ENCODE measurements at places on chromosomes 1 and 21.

- no peak for DNase-seq
Observed at GRCh38 chr1:21339356-21340229, 49.3 kb upstream of the ECE1 start.

DNA sequence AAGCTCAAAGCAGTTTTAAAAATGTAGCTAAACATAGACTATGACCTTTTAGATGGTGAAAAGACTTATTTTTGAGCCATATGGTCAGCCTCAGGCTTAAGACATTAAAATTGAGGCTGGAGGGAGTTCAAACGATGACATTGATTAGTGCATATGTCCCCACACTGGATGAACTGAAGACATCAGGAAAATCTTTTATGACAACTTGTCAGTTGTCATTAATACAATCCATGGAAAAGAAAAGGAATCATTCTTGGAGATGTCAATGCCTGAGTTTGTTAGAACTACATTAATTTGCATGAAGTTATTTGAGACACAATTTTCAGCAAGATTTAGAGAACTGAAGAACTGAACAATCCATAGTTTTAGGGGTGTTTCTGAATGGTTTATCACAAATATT lies 349.9 kb downstream of the COL11A1 start:
- DNase-seq = no peak

DNA sequence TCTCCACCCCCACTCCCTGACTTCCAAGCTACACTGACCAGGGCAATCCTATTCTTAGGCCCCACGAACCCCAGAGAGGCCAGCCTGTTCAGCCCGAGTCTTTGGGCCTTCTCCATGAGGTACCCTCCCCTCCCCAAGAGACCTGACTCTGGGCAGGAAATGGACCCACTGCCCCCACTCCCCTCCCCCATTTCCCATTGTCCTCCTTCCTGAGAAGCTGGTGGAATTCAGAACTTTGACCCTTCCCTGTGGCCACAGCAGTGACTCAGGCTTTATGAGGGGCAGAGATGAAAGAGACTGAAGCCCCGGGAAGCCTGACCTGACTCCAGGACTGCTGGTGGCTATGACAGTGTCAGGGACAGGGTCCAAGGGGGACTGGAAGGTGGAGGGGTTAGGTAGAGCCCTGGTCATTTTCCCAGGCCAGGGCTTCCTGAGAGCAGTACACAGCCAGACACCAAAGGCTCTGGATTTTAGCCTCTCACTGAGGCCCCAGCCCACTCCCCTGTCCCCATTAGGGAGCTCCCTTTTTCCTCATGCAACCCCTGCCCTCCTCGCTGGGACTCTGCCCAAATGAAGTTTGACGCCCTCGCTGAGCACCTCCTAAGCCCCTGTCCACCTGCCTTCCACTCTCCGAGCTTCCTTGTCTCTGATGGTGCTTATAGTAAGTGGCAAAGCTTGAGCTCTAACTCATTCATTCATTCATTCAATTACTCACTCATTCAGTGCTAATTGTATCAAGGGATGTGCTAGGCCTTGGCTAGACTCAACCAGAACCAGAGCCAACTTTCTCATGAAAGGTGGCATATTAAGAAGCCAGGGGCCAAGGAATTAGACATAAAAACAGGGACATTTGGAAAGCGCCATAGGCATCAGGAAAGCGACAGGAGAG lies 3.0 kb downstream of the CRYBG2 start:
- no peak for DNase-seq

- DNase-seq = no peak
Observed at GRCh38 chr1:181133969-181134418, 45.5 kb downstream of the IER5 start.

DNA sequence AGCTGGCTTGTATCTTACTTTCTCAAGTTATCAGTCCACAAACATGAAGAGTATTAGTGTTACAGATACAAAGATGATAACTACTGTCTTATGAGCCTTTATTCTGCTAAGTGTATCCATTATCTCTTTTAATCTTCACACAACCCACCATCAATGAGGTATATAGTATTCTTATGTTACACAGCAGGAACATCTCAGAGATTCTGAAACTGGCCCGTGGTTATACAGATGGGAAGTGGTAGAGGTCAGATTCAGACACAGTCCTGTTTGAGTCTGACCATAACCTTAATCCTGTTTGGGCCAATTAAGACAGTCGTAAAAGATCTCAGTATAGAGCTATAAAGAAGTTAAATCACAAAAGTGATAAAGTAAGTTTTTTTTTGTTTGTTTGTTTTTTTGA lies 5.1 kb upstream of the TMEM269 start:
- DNase-seq = no peak

DNA sequence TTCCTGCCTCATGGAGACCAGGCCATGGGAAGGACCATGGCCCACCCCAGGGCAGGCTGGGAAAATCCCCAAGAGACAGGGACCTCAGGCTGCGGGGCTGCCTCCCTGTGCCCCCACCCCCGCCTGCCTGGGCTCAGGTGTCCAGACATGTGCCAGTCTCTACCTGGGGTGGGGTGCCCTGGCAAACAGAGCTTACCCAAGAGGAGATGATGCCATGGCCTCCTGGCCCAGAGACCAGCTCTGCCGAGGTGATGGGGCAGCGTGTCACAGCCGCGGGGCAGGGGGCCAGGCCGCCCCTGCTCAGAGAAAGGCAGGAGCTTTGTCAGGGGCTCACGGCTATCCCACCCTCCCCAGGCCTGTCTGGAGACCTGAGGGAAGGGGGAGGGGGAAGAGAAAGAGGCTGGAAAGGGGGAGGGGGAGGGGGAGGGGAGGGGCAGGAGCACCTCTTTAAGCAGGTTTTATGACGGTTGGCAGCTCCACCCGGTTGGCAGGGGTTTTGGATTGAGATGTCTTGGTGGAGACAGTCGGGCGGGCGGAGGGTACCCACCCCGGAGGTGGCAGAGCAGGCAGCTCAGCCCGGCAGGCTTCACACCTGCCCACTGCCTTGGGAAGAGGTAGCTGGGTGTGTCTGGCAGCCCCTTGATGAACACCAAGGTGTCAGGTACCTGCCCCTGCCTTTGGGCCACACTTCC lies 101.5 kb upstream of the IFFO2 start:
- no peak for DNase-seq

- DNase-seq = no peak
Observed at GRCh38 chr1:187715483-187715882, 886.7 kb downstream of the PLA2G4A start.

- no peak for DNase-seq
Observed at GRCh38 chr1:212497553-212497952, 64.8 kb downstream of the NENF start.

- no peak for DNase-seq
Observed at GRCh38 chr1:118123116-118123839, 61.8 kb downstream of the SPAG17 start.

DNA sequence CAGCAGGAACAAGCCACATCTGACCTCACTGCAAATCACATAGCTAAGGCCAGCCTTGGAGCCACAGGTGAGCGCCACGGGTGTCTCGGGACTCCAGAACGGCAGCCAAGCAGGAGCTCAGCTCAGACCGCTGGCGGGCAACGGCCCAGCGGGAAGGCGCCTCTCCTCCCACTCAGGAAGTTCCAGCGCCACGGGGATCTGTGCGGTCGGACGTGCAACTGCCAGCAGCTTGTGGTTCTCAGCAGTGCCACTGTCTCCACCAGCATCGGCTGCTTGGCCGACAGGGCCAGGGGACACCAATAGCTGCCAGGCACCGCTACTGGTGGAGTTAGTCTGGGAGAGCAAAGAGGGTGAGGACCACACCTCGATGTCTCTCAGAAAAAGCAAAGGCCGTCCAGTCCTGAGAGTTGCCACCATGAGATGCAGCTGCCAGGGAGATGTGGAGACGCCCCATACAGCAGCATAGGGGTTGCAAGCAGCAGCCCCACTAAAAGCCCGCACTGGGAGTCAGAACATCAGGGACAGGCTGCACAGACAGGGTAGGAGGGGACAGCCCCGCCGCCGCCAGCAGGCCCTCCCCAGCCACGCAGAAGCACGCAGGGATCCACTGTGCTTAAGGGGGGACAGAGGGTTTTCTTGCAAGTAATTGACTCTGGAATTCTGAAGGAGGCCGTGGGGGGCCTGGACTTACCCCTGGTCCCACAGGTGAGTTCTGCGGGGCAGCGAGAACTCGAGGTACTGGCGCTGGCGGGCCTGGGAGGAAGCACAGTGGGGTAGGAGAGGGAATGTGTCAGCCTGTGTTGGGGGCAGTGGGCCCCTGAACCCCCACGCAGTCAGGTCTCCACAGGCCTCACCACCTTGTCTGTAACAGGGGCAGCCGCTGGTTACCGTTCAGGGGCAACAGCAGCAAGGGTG lies 83.5 kb downstream of the NPHP4 start:
- DNase-seq = no peak

DNA sequence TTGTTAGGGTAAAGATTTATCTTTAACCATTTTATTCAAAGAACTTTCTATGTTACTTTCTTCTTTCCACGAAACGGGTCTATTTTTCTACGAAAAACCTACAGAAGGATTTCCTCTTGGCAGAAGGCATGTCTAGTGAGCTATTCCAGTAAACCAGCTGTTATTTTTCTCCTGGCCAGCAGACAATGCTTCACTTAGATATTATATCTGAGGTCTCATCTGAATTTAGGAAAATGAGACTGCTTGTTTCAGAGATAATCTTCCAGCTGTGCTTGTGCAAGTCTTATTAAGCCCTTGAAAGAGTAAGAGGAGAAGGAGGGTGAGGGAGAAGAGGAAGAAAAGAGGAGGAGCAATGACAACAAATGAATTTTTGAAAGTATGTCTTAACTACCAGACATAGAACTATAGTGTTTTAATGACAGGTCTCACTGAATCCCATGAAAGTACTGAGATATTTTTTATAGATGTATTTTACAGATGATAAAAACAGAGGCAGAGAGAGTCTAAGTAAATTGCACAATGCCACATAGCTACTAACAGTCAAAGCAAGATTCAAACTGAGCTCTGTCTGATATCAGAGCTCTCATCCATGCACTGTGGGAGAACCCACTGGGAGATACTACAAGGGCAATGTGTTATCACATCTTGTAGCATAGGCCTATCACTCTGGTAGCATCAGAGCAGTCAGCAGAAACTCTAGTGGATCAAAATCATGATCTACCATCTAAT lies 54.6 kb upstream of the SAMSN1 start:
- no peak for DNase-seq

DNA sequence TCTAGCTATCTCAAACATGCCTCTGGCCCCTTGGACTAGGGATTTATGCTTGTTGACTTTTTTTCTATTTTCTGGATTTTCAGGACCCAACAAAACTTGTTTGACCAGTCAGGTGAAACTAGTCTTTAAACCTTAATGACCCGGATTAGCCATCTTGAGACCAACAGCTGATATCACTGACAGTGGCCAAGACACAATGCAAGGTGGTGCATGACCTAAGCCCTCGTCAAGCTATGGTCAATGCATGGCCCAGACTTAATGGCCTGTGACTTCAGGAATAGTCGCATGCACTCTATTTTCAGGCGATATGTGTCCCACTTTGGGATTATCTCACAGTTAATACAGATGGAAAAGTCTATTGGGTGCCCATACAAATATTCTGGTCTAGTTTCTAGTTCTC lies 190.4 kb downstream of the ZBTB18 start:
- no peak for DNase-seq

GRCh38 chr1:215022741-215023141 lies 59.8 kb upstream of the KCNK2 start:
- no peak for DNase-seq

- no peak for DNase-seq
Observed at GRCh38 chr21:42614396-42614795, 39.0 kb upstream of the PDE9A start.

- DNase-seq = no peak
Observed at GRCh38 chr1:116208136-116208535, 96.9 kb downstream of the MAB21L3 start.

GRCh38 chr1:8754247-8754650 lies 63.2 kb downstream of the RERE start:
- no peak for DNase-seq

DNA sequence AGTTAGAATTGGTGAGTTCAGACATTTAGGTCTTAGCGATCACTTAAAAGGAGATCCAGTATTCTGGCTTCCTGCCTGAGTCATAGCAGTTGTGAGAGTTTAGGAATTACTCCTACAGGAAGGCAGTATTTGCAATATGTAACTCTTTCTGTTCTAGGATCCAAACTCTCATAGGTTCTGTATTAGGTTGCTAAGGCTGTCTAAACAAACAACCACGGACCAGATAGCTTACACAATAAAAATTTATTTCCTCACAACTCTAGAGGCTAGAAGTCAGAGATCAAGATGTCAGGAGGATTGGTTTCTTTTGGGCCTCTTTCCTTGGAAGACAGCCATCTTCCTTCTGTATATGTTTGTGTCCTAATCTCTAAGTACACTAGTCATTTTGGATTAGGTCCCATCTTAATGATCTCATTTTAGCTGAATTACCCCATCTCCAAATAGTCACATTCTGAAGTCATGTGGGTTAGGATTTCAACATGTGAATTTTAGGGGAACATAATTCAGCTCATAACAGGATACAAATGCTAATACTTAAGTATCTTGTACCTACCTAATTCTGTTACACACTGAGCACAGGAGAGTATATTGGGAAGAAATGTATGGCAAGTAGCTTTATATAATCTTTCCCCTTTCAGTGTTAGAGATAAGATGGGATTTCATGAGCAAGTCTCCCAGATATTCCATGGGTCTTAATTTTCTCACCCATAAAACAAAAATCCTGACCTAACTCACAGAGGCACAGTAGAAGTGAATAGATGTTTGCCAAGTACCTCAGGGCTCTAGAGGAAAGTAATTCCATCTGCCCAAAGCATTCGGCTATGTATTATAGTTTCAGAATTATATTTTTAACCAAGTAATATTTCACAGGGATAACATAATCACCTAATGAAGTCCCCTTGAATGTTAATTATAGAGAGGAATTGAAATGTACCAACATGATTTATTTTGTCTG lies 144.4 kb downstream of the PTBP2 start:
- no peak for DNase-seq

- no peak for DNase-seq
Observed at GRCh38 chr1:208235982-208236761, 8.0 kb downstream of the PLXNA2 start.

DNA sequence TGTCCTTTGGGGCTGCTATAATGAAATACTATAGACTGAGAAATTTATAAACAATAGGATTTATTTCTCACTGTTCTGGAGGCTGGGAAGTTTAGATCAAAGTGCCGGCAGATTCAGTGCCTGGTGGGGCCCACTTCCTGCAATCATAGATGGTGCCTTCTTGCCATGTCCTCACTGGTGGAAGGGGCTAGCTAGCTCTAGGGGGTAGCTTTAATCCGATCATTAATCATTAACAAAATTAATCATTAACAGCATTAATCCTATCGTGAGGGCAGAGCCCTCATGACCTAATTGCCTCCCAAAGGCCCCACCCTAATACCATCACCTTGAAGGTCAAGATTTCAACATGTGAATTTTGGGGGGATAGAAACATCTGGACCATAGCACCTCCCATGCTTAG lies 124.3 kb downstream of the TRABD2B start:
- no peak for DNase-seq

- no peak for DNase-seq
Observed at GRCh38 chr1:157146244-157146643, 8.0 kb upstream of the ETV3 start.

- DNase-seq = no peak
Observed at GRCh38 chr1:192927496-192927895, 118.7 kb downstream of the RGS2 start.

DNA sequence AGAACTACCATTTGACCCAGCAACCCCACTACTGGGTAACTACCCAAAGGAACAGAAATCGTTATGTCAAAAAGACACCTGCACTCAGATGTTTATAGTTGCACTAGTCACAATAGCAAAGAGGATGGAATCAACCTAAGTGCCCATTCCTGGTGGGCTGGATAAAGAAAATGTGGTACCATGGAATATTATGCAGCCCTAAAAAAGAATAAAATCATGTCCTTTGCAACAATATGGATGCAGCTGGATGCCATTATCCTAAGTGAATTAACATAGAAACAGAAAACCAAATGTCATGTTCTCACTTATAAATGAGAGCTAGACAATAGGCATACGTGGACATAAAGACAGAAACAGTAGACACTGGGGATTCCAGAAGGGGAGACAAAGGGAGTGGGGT lies 32.5 kb upstream of the IRF2BP2 start:
- DNase-seq = no peak
